ENCODE measurements at places on chromosomes 7 and 10.

GRCh38 chr10:5163487-5163886 lies 21.5 kb downstream of the AKR1C8 start:
- DNase-seq: no peak

DNA sequence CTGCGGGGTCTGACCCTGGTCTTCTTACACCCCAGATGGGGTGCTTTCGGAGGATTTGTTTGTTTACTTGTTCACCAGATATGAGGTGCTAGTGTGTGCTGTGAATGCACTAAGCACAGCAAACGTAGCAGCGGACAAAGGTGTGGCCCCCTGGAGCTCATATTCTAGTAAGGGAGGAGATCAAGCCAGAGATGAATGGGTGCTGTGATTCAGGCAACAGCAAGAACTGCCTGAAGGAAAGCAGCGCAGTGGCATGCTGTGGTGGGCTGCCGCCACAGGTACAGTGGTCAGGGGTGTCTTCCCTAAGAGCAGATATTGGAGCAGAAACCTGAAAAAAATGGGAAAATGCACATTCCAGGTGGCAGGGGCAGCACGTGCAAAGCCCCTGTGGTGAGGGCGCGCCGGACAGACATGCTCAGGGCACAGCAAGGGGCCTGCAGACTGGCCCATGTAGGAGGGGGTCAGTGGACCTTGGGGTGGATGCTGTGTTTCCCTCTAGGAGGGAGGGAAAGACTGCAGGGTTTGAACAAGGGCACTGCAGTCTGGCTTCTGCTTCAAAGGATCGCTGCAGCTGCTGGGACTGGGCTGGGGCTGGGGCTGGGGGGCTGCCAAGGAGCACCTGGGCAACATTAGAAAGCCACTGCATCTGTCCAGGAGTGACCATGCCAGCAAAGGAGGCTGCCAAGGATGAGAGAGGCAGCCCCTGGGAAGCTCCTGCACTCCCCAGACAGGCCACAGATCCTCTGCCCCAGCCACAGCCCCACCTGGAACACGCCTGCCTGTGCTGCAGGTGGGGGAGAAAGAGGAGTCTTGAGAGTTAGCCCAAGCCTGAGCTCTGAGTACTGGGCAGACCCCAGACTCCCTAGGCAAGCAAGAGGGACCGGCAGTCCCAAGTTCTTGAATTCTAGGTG lies 927 bp upstream of the DEPP1 start:
- no peak for DNase-seq

DNA sequence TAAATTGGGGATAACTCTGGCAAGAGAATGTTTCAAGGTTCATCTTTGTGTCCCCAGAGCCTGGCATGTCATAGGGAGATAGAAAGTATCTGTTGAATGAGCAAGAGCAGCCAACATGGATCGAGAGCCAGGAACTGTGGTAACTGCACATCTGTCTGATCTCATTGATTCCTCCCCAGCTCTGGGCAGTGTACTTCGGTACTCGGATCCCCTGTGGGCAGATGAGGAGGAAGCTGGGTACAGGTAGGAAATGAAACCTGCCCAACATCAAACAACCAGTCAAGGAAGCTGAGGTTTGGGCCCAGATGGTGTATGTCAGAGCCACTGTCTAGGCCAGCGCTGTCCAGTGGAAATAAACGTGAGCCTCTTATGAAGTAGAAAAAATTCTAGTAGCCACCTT lies 76.4 kb downstream of the GRK5 start:
- no peak for DNase-seq

DNA sequence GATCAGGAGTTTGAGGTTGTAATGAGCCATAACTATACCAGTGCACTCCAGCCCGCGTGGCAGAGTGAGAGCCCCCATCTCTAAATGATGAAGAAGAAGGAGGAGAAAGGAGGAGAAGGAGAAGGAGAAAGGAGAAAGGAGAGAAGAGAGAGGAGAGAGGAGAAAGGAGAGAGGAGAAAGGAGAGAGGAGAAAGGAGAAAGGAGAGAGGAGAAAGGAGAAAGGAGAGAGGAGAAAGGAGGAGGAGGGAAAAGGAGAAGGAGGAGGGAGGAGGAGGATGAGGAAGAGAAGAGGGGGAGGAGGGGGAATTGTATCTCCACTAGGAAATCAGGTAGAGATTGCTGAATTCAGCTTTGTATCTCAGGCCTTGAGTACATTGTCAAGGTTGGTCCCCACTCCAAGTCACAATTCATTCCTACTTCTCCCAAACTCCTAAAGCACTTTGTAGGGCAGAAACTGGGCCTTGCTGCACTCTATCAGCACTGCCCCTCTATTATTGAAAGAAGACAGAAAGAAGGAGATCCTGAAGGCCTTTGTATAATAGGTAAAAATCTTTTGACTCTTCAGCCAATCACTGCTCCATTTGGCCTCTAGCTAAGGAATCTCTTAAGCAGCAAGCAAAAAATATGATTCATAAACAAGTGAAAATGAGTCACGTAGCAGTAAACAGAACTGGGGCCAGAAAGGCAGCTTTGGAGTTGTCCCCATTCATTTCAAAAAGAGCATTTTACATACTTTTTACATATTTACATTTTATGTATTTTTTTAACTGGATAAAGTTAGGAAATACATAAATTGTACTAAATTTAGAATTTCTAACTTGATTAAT lies 178.0 kb downstream of the IMMP2L start:
- no peak for DNase-seq

DNA sequence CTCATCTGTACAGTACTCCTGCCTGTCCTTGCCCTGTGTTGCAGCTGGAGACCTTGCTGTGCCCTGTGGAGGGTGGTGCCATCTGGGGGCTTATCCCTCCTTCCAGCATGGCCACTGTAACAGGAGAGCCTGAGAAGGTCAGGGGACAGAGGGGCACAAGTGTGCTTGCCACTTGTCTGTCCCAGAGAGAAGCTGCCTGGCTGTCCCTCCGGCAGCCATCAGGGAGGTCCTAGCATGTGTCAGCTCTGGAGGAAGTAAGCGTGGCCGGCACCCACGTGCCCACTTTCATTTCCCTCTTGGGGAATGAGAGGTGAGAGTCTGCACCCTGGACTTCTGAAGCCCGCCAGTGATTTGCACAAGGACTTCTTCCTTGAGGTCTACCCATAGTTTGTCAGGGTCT lies 97.0 kb upstream of the PPIF start:
- DNase-seq: no peak

- DNase-seq: no peak
Observed at GRCh38 chr10:91941426-91941825, 17.9 kb downstream of the BTAF1 start.

- no peak for DNase-seq
Observed at GRCh38 chr10:53006663-53007526, 234.3 kb upstream of the MBL2 start.

GRCh38 chr7:50729962-50730361 lies 52.7 kb downstream of the GRB10 start:
- no peak for DNase-seq

DNA sequence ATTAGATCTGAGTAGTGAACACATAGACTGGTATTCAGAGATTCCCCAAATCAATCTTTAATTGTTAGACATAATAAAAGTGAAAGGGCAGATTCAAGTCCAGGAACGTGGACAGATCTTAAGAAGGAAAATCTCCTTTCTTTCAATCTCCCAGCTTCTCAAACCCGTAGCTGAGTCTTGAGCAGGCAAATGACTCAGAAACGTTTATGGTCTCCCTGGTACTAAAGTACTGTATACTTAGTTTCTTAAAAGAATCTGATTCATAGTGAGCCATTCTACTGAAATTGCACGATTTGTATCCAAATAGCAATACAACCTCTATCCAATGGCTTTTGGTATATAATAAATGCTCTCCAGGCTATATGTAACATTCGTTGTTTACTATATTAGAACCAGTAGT lies 140.4 kb upstream of the RHEB start:
- DNase-seq: no peak

- peak; percentile 28 for DNase-seq
Observed at GRCh38 chr7:65980478-65981250, 1.3 kb downstream of the GUSB start.

Data from activated naive CD4-positive, alpha-beta T cell treated with anti-CD3 and anti-CD28 coated beads, Interleukin-2, amount 50 U/mL, for 72 hours (primary cell).